ENCODE measurements at places on chromosomes 1 and 21.

- peak; percentile 93 for DNase-seq
Observed at GRCh38 chr1:227357171-227357926, 39.1 kb upstream of the CDC42BPA start.

DNA sequence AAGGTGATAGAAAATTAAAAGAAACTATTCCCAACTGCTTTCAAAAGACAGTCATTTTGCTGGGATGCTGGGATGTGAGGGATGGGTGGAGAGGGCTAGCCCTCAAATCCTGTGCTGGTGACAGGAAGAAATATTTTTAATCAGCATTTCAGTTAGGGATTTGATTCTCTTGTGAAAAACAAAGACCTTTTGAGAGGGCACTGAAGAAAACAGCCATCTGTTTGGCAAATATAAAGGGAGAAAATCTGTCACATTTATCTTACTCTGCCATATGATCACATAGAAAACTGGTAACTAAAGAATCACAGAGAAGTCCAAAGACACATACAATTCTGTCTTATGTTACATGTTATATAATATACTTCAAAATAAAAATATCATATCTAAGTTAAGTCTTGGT lies 12.3 kb downstream of the STXBP3 start:
- no peak for DNase-seq

- DNase-seq: peak; percentile 69
Observed at GRCh38 chr1:210246447-210246846, 13.9 kb downstream of the SERTAD4 start.

DNA sequence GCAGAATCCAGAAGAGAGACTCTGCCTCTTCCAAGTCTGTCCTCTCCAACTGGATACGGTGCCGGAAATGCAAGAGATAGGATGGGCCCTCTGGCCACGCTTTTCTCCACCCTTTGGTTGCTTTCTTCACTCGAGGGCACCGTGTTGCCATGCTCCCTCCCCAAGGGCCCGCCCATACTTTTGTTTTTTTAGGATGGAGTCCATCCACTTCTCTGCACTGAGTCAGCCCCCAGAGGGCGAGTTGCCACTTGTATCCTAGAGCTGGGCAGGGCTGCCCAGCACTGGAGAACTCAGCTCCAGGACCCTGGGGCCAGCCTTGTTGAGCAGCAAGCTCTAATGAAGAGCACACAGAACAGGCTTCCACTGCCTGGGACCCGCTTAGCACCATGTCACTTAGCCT lies 25.5 kb downstream of the IFNGR2 start:
- peak; percentile 47 for DNase-seq

- no peak for DNase-seq
Observed at GRCh38 chr1:236261033-236261432, 20.7 kb downstream of the ERO1B start.

DNA sequence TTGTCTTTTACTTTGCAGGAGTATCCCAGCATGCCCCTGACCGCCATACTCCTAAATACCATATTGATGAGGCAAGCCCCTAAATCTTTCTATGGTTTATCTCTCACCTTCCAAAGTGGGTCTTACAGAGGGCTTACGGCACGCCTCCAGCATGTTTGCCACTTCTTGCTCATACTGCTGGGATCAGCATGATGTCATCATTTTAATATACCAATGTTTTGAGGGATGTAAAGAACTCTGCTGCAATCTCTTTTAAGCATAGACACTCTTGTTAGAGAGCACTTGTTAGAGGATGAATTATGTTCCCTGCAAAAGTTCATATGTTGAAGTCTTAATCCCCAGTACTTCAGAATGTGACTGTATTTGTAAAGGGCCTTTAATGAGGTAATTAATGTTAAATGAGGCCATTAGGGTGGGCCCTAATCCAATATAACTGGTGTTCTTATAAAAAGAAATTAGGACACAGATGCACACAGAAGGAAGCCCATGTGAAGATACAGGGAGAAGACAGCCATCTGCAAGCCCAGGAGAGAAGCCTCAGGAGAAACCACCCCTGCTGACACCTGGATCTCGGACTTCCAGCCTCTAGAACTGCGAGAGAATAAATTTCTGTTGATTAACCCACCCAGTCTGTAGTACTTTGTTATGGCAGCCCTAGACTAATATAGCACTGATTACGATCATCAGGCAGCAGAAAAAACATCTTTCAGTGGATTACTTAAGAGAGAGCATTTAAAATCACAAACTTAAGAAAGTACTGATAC lies 16.4 kb upstream of the ABCB10 start:
- DNase-seq: no peak

GRCh38 chr1:67688526-67689219 lies 3.7 kb downstream of the GADD45A start:
- peak; percentile 41 for DNase-seq

GRCh38 chr1:219188331-219188803 lies 14.7 kb downstream of the LYPLAL1 start:
- DNase-seq: peak; percentile 26

DNA sequence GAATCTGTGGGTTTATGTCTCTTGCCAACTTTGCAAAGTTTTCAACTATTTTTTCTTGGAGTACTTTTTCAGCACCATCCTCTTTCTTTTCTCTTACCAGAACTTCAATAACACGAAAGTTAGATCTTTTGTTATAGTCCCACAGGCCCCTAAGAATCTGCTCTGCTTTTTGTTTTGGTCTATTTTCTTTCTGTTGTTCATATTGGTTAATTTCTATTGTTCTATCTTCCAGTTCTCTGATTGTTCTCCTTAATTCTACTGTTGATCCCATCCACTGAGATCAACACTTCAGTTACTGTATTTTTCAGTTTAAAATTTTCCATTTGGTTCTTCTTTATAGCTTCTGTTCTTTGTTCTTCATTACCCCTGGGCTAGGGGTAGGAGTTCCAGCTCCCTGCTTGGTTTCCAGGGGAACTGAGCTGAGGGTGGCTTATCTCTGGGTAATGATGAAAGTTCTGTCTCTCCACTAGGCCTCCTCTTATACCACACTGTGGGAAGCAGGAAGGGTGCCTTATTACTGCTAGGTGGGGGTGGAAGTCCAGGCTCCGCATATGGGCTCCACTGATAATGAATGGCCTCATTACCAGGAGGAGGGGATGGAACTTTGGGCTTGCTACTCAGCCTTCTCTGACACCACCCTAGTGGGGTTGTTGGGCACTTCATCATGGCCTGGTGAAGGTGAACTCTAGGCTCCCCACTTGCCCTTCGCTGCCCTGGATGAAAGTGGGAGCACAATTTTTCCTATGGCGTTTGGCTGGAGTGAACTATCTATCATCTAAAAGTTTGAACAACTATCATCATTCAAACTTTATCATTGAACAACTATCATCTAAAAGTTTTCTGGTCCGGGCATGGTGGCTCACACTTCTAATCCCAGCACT lies 39.3 kb downstream of the NAV1 start:
- DNase-seq: no peak

DNA sequence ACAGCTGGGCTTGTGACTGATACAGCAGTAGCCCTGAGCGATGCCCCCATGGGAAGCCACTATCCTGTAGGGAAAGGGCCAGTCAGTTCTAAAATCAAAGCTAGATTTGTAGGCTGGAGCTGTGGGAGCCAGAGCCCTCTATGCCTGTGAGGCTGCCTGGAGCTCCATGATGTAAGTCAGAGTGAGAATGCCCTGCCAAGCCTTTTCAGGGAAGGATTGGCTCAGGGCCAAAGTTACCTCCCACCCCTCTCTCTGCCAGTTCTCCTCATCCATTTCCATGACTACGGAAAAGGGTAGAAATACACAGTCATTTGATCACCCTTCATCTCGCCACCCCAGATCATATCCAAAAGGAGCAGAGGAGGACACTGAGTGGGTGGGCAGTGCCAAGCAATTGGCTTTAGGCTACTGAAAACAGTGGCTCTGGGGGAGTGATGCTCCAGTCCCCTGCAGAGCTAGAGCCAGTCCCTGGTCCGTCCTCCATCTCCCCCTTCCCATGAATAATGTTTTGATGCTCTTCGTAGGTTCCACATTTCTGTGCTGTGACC lies 59.5 kb upstream of the KCNA3 start:
- DNase-seq: no peak

DNA sequence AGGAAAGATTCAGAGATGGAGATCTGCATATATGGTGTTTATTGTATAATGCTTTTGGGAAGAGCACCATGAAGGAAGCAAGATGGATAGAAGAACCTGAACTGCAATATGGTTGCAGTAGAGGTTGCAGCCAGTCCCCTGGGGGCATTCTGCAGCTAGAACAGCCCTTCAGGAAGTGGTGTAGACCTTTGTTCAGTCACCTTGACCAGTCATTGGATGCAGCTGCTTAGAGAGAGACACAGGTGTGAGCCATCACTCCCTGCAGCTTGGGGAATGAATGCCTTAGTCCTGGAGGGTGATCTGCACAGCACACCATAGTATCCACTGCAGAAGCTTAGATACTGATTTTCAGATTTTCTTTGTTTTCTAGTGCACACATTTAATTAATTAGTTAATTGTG lies 42.3 kb downstream of the NEK7 start:
- no peak for DNase-seq

DNA sequence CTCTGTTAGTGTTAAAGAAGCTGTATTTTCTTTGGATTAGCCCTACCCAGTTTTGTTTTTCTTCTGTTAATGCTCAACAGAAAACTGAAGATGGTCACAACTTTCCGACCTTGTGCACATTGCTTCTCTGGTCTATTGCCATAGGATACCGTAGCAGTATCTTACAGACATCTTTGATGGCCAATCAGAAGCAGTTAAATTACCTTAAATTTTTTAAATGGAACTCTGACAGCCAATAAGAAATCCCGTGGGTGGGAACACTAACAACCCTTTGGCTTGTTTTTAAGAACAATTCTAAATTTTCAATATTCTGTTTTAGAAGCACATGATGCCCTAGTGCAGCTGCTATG lies 17.2 kb downstream of the NFYC start:
- DNase-seq: peak; percentile 92

- peak; percentile 60 for DNase-seq
Observed at GRCh38 chr1:240474133-240474614, 137.8 kb downstream of the GREM2 start.

GRCh38 chr1:172895050-172895460 lies 155.7 kb downstream of the TNFSF18 start:
- DNase-seq: peak; percentile 41

DNA sequence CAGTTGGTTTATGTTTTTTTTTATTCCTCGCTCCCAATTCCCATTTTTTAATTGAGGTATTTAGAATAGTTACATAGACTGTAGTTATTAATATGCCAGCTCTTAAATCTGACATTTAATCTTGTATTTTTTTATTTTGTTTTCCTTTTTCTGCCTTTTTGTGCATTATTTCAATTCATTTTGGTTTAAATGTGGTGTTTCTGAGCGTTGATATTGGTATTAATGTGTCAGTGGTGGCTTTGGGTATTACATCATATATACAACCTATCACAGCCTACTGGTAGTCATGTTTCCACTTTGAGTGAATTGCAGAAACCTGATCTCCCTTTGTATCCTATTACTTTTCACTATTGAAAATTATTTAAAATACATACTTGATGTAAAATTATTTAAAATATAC lies 1027.3 kb downstream of the KCNT2 start:
- peak; percentile 29 for DNase-seq

- DNase-seq: no peak
Observed at GRCh38 chr1:192627901-192628300, 8.0 kb upstream of the RGS13 start.

GRCh38 chr1:25669781-25670567 lies 53.4 kb downstream of the MAN1C1 start:
- DNase-seq: no peak

DNA sequence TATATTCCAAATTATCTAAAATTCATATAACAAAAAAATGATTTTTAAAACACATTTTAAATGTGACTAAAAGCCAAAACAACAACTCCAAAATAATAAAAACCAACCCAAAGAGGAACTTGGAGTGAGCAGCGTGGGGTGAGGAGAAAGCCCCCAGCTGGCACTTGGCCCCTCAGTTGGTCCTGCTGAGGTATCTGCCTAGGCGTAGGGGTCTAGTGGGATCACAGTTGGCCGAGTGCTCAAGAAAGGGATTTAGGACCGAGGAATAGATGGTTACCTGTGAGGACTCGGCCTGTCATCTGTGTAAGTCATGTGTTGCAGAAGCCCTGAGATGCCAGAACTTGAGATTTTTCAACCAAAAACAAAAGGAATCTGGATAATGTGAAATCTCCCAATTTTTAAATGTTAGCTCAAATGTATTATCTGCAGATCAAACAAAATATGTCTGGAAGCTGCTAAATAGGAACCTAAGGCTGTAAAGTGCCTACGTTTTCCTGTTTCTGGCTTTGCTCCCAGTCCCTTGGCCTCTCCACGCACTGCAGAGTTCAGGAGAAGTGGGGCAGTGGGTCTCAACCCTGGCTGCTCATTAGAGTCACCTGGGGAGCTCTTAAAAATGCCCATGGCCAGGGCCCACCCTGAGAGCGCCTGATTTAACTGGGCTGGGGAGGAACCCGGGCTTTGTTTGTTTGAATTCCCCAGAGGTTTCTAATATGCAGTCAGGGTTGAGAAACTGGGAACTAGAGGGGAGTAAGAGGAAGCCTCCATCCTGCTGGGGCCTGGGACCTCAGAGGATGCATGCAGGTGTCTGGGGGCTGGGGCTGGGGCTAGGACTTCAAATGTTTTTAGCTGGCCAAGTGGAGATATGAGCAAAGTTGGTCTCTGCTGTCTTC lies 38.5 kb upstream of the LDLRAP1 start:
- DNase-seq: no peak

GRCh38 chr1:72431810-72432209 lies 149.5 kb upstream of the NEGR1 start:
- peak; percentile 32 for DNase-seq

GRCh38 chr1:185073725-185074124 lies 28.4 kb downstream of the RNF2 start:
- no peak for DNase-seq

DNA sequence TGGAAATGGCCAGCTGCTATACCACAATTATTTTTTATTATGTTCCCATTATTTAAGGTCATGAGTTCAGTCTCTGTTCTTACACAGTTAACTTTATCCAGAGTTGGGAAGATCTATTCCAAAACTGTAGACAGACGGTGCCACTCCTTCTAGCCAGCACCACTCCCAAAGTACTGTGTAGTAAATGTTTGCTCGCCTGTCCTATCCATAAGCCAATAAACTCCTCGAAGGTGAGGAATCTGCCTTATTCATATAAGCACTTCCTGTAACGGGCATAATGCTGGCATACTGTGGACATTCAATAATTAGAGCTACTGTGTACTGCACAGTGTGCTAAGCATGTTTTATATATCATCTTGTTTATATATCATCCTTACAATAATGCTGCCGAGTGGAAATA lies 26.1 kb upstream of the STMN1 start:
- DNase-seq: no peak

All from ELR (cell line).